AG09309 (cell line): ENCODE measurements at places on chromosomes 1 and 21.
A peak's percentile ranks its signal among the peaks of the same experiment; 100 is the strongest.

- no peak for DNase-seq
These were observed 759 bp downstream of the SMYD3 start for GRCh38 chr1:246506367-246506673.

- no peak for DNase-seq
These were observed 897 bp downstream of the SLC25A24 start for GRCh38 chr1:108199201-108199691.

GRCh38 chr21:40723317-40723716 is 123.6 kb downstream of the DSCAM start:
- DNase-seq, result no peak

GRCh38 chr1:101203820-101204540 is 32.8 kb upstream of the S1PR1 start:
- DNase-seq, result no peak

- DNase-seq, result no peak
These were observed at the start of gene OLIG1 for GRCh38 chr21:33069994-33070743. TSS of gene OLIG1 (plus strand) at chr21:33070141. CDS start at chr21:33070247, 106 bp downstream.

DNA sequence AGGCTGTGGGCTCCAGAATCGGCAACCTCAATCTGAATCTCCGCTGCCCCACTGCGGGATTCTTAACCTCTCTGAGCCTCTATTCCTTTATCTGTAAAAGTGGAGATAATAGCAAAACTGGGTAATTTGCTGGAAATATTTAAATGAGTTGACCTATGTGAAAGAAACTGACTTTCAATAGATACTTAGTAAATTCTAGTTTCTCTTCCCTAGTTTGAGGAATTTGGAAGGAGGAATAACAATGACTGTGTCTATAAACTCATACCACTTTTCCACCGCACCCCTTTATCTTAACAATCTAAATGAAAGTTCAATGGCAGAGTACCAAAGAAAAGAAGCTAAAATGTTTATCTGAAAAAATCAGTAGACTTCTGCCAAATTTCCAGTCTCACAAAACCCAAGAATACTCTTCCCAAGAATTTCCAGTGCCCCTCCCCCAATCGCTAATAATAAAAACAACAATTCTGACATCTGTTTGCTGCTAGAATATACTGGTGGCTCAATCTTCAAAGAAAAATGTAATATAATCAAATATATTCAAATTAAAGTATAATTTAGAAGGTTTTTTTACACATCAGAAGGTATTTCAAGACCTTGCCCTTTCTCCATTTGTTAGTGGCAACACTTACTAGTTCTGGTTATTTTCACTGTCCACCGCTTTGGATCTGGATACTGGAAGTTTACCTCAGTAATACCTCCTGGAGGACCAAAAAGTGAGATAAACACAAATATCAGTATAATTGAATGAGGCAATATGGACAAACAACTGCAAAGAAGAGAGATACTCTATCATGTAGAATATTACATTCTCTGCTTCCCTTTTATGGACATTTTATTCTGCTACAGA is 171.2 kb downstream of the LTN1 start:
- no peak for DNase-seq

DNA sequence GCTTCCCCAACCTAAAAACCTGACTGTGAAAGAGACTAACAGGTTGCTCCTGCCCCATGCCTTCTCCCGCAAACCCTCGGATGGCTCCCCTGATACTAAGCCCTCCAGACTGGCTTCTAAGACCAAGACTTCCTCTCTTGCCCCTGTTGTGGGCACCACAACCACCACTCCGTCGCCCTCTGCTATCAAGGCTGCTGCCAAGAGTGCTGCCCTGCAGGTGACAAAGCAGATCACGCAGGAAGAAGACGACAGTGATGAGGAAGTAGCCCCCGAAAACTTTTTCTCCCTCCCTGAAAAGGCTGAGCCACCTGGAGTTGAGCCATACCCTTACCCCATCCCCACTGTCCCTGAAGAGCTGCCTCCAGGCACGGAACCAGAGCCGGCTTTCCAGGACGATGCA is 19.3 kb downstream of the PRCC start:
- no peak for DNase-seq

DNA sequence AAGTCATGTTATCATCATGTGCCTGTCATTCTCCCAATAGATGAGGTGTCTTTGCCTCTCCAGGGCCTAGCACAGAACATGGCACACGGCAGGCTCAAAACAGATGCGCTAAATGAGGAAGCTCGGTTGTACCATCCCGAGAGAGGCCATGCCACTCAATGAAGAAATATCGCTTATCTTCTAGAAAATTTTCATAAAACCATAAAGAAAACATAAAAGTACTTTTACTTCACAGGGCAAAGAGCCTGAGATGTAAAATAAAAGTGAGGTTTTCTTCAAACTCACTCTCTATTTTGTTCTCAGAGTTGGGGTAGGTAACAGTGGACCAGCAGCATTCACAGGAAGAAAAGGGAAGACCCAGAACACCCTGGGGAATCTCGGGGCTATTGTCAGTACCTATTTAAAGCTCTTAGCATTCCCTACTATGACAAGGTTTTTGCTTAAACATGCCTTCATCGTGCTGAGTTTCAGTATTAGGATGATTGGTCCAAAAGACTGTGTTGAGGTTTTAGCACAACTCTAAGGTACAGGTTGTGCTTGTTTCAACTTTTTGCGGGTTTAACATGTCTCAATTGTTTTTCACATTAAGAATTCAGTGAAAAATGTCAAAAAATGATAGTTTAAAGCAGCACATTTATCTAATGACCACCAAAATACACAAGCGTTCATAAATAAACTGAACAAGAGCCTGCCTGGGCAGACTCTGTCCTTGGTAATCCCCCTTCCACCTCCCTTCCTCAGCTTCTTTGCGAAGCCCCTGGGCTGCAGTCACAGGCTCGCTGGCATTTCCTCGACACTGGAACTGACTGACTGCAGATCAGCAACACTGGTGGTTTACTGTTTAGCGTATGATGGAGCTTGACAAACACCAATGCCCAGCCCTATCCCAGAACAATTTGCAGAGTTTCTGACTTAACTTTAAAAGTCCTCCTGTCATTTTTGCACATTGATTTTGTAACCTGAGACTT is 55.6 kb downstream of the COQ8A start:
- no peak for DNase-seq

- peak; percentile 77 for DNase-seq
These were observed 2.0 kb downstream of the S100A6 start for GRCh38 chr1:153533689-153534201.

GRCh38 chr1:149884433-149885338 is 14.7 kb upstream of the BOLA1 start:
- DNase-seq, result no peak

DNA sequence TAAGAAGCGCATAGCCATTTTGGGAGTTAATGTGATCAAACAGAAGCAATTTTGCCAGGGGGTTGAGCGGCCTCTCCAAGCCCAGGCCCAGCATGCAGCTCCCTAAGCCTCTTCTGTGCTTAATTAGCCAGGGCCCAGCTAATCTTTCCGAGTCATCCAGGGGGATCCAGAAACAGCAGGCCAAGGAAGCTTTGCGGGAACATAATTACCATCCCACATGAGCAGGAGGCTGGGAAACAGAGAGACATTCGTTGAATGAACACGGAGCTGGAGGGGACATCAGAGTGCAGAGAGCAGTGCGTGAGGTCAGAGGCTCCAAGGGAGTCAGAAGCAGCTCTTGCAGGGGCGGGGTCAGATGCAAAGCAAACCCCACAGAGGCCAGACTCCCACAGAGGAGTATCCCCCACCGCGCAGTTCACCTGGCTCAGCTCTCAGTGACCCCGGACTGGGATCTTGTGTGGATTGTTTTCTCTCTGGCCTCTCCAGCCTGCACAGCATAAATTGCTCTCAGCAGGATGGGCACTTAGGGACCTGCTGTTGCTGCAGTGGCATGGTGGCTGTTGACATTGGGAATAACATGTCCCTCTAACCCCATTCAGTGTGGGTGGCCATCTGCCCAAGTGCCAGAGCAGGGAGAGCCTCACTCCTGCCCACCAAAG is 657.4 kb downstream of the AJAP1 start:
- no peak for DNase-seq

DNA sequence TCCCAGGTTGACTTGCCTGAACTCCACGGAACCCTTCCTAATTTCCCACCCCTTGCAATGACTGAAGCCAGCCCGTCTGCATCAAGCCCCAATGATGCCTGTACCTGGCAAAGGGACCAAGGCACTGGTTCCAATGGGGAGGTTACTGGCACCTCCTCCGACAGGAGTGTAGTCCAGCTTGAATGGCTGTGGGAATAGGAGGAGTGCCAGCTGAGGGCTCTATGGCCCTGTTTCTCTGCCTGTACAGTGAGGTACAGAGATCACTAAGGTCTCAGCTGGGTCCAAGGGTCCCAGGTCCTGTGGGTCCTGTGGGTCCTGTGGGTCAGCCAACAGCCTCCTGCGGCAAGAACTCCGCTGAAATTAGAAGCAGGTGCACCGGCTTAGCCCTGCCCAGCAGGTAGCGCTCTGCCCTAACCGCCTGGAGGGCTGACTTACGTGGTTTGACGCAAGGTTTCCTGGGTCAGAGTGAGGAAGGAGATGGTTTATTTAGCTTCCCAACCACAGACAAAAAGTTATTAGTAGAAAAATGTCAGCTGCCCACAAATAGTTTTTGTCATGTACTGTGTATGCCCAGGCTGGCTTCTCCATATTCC is 9.9 kb upstream of the SPRR4 start:
- DNase-seq, result no peak

DNA sequence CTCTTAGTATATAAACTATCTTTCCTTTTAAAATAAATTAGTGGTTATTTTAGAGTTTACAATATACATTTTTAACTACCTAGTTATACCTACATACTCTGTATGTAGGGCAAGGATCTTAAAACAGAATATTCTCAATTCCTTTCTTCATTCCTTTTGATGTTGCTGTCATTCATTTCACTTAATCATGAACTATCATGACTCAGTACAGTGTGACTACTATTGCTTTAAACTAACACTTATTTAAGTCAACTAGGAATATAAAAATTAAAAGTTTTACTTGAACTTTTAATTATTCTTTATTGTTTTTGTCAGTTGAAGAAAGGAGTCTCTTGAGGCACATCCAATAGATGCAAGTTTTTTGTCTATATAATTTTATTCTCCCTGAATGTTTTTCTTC is 726.4 kb downstream of the BRINP3 start:
- no peak for DNase-seq

DNA sequence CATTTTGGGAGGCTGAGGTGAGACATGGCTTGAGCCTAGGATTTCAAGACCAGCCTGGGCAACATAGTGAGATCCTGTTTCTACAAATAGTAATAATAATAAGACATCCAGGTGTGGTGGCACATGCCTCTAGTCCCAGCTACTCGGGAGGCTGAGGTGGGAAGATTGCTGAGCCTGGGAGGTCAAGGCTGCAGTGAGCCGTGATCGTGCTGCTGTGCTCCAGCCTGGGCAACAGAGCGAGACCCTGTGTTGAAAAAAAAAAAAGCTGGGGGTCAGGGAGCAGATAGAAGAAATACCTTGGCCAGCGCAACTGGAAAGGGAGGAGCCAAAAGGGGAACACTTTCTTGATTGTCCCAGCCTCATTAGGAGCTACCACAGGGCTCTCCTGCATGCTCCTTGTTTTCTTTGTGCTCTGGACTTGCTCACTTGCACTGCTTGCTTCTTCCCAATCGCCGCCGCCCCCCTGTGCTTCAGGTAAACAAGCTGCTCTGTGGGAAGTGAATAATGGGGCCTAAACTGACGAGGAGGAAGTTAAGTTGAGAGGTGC is 31.1 kb downstream of the PBX1 start:
- DNase-seq, result no peak

DNA sequence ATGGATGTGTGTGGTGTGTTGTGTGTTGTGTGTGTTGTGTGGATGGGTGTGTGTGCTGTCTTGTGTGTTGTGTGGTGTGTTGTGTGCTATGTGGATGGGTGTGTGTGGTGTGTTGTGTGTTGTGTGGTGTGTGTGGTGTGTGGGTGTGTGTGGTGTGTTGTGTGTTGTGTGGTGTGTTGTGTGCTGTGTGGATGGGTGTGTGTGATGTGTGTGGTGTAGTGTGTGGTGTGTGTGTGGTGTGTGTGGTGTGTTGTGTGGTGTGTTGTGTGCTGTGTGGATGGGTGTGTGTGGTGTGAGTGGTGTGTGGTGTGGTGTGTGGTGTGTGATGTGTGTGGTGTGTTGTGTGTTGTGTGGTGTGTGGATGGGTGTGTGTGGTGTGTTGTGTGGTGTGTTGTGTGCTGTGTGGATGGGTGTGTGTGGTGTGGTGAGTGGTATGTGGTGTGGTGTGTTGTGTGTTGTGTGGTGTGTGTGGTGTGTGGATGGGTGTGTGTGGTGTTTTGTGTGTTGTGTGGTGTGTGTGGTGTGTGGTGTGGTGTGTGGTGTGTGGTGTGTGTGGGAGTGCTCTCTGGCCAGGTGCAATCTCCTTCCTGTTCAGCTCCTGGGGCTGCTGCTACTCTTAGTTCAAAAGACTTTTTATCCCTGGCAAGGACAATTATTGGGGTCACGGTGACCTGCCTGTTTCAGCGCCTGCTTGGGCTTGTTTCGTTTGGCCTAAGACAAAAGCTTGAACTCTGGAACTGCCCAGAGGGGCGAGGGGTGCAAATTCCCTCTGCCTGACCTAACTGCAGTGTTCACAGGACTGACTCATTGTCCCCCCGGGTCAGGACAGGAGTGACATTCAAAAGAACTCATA is 101.1 kb downstream of the UBIAD1 start:
- DNase-seq, result no peak

GRCh38 chr1:186179231-186179630 is 195.8 kb downstream of the TPR start:
- DNase-seq, result no peak

DNA sequence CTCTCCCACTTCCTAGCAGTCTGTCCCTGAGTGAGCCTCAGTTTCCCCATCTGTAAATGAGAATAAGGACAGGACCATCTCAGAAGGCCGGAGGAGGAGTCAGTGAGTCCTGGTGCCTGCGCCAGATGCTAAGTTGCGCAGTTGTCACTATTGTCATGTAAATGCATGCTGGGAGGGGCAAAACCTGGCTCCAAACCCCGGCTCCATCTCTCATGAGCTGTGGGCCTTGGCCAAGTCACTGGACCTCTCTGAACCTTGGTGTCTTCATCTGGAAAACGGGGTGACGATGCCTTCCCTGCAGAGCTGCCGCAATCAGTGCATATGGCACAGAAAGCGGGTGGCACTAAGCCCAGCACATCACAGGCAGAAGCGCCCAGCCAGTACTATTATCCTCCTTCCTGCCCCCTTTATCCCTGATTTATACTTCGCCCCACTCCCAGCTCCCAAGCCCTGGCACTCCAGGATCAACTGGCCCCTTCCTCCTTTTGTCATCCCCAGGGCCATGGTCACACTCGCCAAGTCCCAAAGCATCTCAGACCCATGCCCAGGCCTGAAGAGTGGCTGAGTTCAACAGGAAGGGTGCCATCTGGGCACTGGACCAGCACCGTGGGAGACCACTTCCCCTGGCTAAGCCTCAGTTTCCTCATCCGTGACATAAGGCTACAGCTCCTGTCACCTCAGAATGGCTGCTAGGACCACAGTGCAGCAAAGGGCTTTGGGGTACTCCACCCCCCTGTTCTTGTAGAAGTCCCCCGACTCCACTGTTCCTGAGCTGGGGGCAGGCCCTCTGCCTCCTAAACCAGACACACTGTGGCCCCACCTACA is 4.3 kb upstream of the PLEKHG5 start:
- DNase-seq, result no peak

DNA sequence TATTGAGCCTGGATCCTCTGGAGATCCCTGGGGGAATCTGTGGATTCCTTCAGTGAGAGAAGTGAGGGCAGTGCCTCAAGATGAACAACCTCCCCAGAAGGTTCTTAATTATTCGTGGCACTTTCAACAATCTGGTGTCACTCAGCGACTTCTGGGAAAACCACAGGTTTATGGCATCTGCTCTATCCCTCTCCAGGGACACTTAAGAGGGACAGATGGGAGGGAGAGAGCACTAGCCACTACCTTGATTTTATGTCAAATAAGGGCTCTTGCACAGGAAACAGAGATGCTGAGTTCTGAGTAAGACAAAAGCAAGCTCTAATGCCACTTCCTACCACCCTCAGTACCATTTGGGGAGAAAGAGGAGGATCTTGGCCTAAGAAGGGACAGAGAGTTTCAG is 21.2 kb upstream of the CHI3L1 start:
- no peak for DNase-seq
